WTC11 (cell line): ENCODE measurements at places on chromosomes 2 and 18. TPM values are rescaled to one million over a fixed set of nuclear protein-coding genes. Genes with fewer than 3 reads are reported as not detected.

- H3K27ac ChIP-seq, result no peak overlapping the region
- H3K36me3 ChIP-seq, result no peaks in the 10 kb centered on the region
- no peak overlapping the region for H3K4me3 ChIP-seq
- DNase-seq, result no peak
Measured at GRCh38 chr18:35076135-35076924, 35.1 kb downstream of the MAPRE2 start.

GRCh38 chr2:190149908-190150307, 87.4 kb upstream of the MSTN start:
- H3K4me1 ChIP-seq, result peaks cover 15% of the 10 kb centered on the region
- H3K27me3 ChIP-seq, result no peaks in the 10 kb centered on the region
- no peak for DNase-seq
- peaks cover 7% of the 10 kb centered on the region for H3K36me3 ChIP-seq
- peak overlapping the region; percentile 51; the same call in 1 of the 2 replicates for H3K27ac ChIP-seq
- no peak overlapping the region for H3K4me3 ChIP-seq

DNA sequence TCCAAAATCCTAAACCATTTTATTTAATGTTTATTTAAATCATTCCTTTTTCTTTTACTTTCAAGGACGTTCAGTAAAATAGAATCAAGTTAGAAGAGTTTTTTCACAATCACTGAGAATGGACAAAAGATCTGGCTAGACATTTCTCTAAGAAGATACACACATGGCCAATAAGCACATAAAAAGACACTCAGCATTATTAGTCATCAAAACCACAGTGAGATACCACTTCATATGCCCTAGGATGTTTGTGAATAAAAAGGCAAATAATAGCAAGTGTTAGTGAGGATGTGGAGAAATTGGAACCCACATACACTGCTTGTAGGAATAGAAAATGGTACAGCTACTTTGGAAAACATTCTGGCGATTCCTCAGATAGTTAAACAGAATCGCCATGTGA, 76.1 kb downstream of the RHBDD1 start:
- no peak for DNase-seq
- H3K27me3 ChIP-seq, result no peaks in the 10 kb centered on the region
- no peak overlapping the region for H3K4me3 ChIP-seq

LIMS4 gene
- total RNA-seq, result 1.1 TPM in 2 of 3 replicates, not detected in the other

KIAA2012 gene
- total RNA-seq, result not detected in 3 replicates

TRAPPC12 gene
- 72.3 to 74.5 TPM (median 72.8 TPM) in 3 replicates for total RNA-seq
